Head of caudate nucleus (tissue), 42 donors: ENCODE measurements at places on chromosomes 4 and X.

GRCh38 chr4:179605196-179605595 lies 2163.0 kb upstream of the AGA start:
- DNase-seq: no peak

DNA sequence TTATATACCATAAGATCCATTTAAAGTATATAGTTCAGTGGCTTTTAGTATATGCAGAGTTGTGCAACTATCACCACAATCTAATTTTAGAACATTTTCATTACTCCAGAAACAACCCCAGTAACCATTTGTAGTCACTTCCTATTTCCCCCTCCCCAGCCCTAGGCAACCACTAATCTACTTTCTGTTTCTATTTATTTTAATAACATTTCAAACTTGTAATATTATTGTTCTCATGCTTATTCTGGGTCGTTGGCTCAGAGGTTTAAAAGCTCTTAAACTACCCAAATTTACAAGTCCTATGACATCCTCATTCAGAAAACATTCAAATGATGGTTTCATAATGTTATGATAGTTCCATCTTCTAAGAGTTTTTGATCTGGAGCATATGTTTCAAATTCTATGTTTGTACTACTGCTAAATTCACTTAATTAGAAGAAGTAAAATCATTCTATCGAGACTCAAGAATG lies 18.4 kb downstream of the XIAP start:
- no peak for DNase-seq

DNA sequence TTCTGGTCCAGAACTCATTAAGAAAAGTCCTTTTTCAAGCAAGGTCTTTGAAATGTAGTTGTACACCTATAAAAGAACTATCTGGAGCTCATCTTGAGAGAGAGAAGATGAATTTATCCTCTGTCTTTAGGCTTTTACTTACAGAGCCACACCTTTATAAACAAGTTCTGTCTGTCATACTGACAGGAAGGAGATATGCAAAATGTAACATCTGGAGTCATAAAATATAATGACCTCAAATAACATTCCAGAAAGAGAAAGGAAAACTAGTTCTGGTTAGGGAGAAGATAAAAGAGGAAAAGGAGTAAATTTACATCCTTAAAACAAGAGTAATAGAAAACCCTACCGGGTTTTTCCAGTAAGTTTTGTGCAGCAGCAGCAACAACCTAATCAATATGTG lies 1.3 kb downstream of the INPP4B start:
- no peak for DNase-seq

GRCh38 chr4:155807021-155807420 lies 48.2 kb downstream of the GUCY1B1 start:
- no peak for DNase-seq

GRCh38 chr4:7291372-7292114 lies 99.2 kb downstream of the SORCS2 start:
- peak; percentile 81 for DNase-seq

- no peak for DNase-seq
Measured at GRCh38 chr4:187366530-187366929, 629.0 kb upstream of the ZFP42 start.

GRCh38 chr4:152258804-152259708 lies 276.8 kb downstream of the FBXW7 start:
- DNase-seq: no peak

- no peak for DNase-seq
Measured at GRCh38 chrX:110041980-110042379, 39.1 kb downstream of the TMEM164 start.

- no peak for DNase-seq
Measured at GRCh38 chrX:36986231-36986630, 21.9 kb upstream of the FAM47C start.

DNA sequence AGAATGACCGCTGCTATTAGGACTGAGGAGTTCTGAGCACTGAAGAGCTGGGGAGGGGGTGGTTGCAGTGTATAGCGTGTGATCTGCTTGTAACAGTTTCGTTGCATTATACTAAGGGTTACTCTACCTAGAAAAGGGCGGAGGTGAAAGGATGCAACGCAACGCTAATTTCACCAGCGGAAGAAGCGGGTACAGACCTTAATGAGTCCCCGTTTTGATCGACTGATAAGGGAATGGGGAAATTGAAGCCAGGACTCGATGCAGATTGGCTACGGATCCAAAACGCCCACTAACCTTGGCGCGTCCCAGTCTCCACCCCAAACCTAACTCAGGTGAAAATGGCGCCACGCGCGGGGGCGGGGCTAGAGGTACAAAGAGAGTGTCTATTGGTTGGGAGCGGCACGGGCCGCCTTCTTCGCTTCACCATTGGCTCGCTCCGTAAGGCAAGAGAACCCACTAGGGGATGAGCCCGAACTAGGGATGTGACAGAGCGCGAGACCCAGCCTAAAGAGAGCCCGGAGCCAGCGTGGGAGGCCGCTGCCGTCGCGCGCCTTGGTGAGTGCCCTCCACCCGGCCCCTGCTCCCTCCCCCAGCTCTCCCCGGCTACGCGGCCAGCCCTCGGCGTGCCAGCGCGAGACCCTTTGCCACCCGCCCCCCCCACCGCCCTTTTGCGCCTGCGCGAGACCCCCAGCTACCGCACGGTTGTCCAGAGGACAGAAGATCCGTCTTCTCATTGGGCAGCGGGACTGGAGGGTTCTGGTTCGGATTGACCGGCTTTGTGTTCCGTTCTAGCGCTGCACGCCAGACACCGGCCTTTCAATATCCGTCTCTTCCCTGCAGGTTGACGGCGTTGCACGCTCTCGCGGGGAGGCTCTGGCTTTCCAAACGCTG lies at the start of gene EBP:
TSS of gene EBP (plus strand) at position 456 of the 891 bp plus-strand sequence. CDS start 1,964 bp downstream, outside the sequence.
- DNase-seq: peak; percentile 93

DNA sequence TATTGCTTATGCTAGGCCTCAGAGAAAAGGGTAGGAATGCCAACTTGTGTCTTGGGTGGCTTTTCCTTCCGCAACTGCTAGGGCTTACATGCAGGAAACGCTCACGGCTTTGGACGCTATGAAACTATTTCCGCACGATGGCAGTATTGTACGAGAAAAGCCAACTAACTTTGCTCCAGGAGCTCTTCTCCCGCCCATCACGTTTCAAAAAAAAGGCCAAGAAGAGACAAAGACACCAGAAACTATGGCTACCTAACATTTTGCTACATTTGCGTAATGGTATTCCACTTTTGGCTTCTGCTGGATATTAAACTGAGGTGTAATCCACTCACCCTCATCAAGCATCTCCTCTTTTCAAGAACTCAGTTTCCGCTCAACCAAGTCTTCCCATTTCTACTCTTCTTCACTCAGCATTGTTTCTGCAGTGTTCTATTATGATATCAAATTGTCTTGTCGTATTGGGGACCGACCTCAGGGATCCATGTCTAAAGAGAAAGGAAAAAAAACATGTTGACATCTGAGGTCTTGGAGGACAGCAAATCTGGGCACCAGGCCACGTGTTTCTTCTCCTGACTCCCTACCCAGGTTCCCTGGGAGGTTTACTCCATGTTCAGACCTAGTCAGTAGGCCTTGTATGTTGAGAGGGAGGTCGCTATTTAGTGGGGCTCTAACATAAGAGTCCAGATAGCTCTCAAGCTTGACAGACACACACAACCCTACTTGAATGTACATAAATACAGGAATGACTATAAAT lies 239.4 kb upstream of the STK26 start:
- DNase-seq: peak; percentile 48

GRCh38 chrX:102966701-102967100 lies 29.6 kb downstream of the RAB40AL start:
- no peak for DNase-seq

GRCh38 chrX:71118985-71119535 lies 664 bp downstream of the MED12 start:
- no peak for DNase-seq

DNA sequence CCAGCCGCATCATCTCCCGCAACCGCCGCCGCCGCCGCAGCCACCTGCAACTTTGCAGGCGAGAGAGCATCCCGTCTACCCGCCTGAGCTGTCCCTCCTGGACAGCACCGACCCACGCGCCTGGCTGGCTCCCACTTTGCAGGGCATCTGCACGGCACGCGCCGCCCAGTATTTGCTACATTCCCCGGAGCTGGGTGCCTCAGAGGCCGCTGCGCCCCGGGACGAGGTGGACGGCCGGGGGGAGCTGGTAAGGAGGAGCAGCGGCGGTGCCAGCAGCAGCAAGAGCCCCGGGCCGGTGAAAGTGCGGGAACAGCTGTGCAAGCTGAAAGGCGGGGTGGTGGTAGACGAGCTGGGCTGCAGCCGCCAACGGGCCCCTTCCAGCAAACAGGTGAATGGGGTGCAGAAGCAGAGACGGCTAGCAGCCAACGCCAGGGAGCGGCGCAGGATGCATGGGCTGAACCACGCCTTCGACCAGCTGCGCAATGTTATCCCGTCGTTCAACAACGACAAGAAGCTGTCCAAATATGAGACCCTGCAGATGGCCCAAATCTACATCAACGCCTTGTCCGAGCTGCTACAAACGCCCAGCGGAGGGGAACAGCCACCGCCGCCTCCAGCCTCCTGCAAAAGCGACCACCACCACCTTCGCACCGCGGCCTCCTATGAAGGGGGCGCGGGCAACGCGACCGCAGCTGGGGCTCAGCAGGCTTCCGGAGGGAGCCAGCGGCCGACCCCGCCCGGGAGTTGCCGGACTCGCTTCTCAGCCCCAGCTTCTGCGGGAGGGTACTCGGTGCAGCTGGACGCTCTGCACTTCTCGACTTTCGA lies 654 bp downstream of the ATOH1 start:
- DNase-seq: no peak

DNA sequence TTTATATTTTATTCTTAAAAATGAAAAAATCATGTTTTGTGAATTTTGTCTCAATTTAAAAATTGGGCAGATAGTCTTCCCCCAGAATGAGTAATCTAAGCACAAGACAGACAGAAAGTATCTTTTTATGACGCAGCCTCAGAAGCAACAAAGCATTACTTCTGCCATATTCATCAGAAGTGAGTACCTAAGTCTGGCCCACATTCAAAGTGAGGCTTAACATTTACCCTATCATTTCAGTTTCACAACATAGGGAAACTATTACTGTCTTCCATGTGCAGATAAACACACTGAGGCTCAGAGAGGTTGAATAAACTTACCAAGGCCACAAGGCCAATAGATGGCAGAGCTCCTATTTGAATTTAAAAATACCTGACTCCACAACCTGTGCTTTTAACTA lies 4.4 kb upstream of the PRDX4 start:
- DNase-seq: no peak

DNA sequence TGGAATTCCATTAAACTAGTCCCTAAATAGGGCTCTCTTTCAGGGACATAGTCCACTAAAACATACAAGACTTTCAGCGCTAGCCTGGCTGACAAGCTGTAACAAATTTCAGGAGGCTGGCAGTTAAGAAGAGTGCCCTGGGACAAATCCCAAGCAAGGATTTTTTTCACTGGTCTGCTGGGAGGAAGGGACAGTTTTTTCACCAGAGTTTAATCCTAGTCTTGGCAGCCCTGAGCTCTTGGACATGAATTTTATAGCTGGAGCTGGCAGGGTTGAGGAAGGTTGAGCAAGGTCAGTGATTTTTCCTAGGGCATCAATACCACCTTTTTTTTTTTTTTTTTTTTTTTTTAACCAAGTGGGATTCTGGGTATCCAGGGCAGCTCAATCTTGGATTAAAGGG lies 184.4 kb downstream of the SH2D1A start:
- no peak for DNase-seq

GRCh38 chr4:156038772-156039171 lies 85.1 kb upstream of the CTSO start:
- DNase-seq: no peak

DNA sequence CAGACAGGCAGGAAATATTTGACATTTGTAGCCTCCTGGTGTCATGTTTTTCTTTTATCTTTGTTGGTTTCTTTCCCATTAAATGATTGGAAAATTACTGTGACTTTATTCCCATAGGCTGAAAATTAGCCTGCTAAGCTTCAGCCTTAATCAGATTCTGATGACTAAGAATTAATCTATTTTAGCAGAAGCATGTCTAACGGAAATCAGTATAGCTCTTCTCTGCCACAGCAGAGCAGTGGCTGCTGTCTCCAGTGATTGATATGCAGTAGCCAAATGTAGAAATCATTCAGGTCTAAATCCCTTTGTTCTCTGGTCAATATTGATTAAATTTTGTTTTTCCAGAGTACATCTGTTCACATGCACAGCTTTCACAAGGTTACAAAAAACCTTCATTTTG lies 199.3 kb downstream of the GC start:
- peak; percentile 1 for DNase-seq

DNA sequence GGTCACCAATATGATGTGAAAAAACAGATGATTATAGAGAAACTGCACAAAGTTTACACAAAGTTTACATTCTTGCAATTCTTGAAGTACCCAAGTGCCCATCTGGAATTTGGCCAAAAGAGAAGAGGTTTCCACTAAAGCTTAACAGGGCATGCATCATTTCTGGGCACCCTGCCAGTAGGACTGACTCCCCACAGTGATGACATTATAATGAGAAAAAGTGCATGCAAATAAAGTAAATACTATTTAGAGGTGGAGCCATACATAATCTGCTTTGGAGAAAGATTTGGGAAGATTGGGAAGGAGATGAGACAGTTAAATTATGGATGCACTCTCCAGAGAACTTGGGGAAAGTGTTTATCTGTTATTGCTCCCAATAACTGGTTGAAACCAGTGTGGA lies 93.7 kb upstream of the TRPC3 start:
- no peak for DNase-seq

GRCh38 chrX:18026166-18026565 lies 165.1 kb upstream of the RAI2 start:
- no peak for DNase-seq

DNA sequence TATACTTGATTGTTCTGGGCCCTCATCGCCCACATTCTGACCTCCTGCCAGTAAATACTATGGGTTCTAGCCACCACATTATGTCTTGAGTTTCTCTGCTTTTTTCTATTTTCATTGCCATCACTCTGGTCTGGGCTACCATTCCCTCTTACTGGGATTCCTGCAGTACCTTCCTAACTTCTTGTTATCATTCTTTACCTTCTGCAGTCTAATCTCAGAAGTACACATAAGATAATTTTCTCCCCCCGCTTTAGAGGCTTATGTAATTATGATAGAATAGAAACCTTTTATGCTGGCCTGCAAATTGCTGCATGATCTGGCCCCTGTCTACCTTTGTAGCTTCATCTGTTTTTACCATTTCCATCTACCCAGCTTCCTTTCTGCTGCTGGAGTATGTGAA lies 19.2 kb downstream of the STIM2 start:
- DNase-seq: no peak

GRCh38 chrX:9282325-9282724 lies 182.5 kb upstream of the TBL1X start:
- no peak for DNase-seq

GRCh38 chr4:161555689-161556660 lies 607.8 kb downstream of the FSTL5 start:
- DNase-seq: no peak

GRCh38 chr4:16259241-16259888 lies 33.1 kb upstream of the TAPT1 start:
- DNase-seq: no peak

DNA sequence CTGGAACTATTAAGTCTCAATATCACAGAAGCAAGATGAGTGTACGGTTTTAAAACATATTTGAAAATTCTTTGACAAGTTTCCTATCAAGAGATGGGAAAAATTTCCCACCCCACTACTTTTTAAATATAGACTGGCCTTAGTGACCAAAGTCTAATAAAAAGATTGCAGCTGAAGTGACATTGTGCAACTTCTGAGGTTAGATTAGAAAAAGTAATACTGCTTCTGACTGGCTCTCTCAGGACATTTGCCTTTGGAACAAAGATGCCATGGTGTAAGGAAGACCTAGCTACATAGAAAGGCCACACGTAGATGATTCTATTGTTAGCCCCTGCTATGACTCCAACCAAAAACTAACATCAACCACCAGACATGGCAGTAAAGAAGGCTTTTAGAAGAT lies 138.7 kb upstream of the FAM47C start:
- DNase-seq: no peak
